BJ (cell line): ENCODE measurements at places on chromosomes 12 and 14. TPM values are rescaled to one million over a fixed set of nuclear protein-coding genes. Genes with fewer than 3 reads are reported as not detected.

- DNase-seq = no peak
These were observed 7.0 kb downstream of the CHGA start for GRCh38 chr14:92929689-92930608.

DNA sequence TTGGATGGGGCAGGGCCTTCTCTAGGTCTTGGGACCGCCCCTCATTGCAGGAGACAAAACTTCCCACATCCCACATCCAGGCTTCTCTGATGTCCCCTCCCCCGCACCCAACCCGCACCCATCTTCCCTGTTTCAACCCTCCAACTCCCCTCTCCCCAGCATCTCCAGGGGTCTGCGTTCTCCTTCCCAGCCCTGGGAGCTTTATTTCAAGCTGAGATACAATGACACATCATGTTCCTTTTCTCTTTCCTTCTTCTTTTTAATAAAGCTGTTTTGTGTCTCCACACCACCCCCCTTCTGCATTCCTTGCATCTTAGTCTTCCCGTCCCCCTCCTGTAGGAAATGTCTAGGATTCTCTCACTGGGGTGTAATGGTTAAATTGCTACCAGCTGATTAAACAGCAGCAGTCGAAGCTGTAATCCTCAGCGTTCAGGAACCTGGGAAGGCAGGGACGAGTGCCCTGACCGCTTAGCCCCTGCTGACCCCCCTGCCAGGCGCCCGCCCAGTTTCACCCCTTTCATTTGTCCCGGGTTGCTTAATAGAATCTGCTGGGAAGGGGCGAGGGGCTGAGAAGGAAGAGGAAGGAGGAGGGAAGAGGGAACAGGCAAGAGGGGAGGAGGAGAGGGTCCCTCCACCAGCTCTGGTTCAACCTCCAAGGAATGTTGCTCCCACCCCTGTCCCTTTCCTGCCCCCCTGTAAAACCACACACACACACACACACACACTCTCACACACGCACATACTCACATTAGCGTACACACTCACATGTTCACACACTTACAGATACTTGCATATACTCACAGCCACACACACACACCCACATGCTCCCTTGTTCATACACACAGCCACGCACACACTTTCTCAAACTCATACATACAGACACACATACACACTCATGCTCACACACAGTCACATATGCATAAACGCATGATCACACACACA lies 104.5 kb upstream of the MED13L start:
- DNase-seq = peak; percentile 93

- no peak for DNase-seq
These were observed 6.3 kb upstream of the PIP4K2C start for GRCh38 chr12:57584690-57585089.

DNA sequence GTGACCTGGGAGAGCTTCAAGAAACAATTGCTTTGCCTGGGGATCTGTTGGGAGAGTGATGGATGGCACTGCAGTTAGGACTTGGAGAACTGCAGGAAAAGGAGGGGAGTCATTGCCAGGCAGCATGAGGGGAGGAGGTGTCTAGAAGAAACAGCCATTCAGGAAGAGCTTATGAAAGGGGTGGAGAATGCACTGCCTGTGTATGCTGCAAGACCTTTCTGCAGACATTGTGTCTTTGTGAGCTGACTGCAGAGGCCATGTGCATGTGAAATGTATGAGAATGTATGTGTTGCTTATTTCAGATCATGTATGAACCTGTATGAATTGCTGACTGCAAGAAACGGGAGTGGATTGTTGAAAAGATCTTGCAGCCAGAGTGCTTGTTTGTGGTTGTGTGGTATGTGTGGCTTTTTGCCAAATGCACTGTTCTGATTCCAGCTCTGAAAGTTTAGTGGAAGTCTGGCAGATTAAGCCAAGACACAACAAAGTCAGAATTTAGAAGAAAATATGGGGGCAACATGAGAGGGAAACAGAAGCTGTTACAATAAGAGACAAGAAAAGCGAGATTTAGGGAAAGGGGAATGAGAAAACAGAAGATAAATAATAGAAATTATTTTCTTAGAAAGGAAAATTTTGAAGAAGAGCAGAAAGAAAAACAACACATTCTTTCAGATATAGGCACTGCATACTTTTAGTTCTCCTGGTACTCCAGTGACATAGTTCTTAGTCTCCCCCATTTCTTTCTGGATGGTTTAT lies 9.8 kb upstream of the RIMKLB start:
- DNase-seq = no peak

DNA sequence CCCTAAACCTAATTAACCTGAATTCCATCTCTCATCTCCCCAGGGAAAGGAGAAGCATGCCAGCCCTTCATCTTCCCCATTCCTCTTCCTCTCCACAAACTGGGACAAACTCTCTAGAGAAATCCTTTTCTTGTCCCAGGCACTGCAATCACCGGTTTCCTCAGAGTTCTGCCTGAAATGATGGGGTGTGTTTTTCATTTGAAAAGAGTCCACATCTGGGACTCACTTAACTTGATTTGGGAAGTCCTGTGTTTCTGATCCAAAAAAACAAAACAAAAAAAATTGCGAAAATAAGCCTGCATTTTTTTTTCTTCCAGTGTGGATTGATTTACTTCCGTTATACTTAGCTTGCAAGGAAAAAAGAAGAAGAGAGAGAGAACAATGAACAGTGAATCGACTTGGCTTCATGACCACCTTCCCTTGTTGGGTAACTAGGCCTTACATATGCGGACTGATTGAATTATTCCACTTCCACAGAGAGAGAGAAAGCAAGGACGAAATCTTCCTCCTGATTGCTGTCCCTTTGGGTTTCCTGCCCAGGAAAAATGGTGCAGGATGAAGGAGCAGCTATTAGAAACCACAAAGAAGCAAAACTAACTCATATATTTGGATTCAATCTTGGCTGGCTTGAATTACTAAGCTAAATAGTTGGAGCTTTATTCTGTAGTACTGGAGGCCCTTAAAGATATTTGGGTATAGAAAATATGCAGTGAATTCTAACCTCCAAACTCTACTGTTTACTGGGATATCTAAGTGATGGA lies 506.2 kb upstream of the TBX3 start:
- no peak for DNase-seq

GRCh38 chr12:29455087-29455486 lies 42.4 kb downstream of the OVCH1 start:
- DNase-seq = no peak

GRCh38 chr12:13536219-13536910 lies 339.8 kb downstream of the EMP1 start:
- DNase-seq = no peak

- DNase-seq = no peak
These were observed 106.3 kb downstream of the AKAP6 start for GRCh38 chr14:32435411-32435810.

GRCh38 chr14:72677664-72678063 lies 216.2 kb downstream of the DPF3 start:
- DNase-seq = no peak

DNA sequence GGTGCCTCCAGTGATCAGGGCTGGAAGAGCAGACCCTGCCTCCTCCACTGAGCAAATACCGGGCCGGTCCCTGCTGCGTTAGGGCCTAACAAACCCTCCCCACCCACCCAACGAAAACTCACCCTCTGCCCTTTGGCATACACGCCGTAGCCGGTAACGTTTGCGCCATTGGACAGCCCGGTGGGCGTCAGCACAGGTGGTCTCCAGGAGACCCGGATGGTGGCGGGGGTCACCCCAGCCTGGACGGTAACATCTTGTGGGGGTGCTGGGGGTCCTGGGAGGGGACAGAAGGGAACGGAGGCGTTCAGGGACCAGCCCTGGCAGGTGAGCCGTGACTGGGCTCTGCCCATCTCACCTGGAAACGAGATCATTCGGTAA lies 100.5 kb downstream of the PIWIL1 start:
- no peak for DNase-seq

DNA sequence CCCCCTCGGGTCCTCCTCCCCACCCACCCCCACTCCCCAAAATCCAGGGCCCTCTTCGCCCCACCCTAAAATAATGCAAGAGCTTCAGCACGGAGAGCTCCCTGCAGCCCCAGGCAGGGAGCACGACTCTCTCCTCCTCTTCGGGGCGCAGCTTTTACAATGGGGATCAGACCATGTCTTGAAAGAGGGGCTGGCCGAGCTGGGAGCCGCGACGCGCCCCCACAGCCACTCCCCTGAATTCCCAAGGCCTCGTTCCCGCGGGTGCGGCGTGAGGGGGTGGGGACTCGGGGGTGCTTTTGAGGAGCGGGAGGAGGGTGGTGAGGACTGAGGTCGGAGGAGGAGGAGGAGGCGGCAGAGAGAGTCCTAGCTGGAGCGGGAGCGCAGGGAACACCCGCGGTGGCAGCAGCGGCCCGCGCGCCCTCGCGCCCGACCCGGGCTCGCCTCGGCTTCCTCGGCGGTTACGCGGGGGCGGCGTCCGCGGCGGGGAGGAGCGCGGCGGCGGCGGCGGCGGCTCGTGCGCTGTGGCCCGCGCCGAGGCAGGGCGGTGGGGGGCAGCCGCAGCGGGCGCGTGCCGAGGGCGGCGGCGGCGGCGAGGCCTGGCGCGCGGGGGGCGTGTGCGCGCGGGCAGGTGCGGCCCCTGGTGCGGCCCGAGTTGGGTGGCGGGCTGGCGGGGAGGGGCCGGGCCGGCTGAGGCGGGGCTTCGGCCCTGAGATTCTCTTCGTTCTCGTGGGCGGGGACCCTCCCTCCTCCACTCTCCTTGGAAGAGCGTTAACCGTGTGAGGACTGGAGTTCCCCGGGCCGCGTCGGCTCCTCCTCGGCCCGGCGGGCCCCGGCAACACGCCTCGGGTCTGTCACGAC lies at the start of gene ANKS1B:
Gene ANKS1B (minus strand): TSS at position 666 of the 858 bp plus-strand sequence. CDS start 699 bp downstream, outside the sequence.
- DNase-seq = no peak

DNA sequence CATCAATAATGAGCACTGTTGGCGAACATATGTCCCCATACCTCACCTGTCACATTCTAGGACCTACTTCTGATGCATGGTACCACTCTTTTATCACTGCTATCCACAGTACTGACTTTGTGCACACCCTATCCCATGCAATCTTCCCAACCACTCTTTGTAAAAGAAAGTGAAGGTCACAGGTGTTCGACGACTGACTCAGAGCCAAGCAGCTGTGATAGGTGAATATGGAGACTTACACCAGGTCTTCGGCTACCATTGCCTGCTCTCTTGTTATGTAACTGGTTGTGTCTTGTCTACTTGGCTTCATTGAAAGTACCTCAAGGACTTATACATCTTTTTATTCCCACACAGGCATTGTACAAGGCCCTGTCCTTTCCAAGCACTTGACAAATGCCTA lies 169.0 kb downstream of the ANO2 start:
- no peak for DNase-seq

DNA sequence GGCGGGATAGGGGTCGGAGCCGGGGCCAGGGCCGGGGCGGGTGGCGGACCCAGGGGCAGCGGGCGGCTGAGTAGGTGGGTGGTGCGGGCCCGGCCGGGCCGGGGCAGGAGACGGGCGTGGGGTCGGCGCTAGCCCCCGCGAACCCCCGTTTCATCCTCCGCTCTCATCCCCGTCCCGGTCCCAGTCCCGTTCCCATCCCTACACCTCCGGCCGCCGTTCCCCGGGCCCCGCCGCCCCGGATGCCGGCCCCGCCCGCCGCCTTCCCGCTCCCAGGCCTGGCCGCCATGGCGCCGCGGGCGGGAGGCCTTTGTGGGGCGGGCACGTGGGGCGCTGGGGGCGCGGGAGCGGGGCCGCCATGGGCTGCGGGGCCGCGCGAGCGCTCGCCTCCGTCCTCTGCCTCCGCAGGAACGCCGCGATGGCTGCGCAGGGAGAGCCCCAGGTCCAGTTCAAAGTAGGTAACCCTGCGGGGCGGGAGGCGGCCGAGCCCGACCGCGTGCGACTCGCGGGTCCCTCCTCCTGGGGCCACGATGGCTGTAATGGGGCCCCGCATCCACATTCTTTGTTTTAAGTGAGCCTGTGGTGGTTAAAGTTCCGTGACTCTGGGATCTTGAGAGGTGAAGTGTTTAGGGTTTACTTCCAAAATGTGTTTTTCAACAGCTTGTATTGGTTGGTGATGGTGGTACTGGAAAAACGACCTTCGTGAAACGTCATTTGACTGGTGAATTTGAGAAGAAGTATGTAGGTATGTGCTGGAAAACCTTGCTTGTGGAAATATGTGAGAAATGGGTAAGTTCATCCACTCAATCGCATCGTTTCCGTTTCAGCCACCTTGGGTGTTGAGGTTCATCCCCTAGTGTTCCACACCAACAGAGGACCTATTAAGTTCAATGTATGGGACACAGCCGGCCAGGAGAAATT lies 572 bp downstream of the RAN start:
- no peak for DNase-seq

GRCh38 chr12:125533434-125534029 lies 468.3 kb downstream of the AACS start:
- no peak for DNase-seq

DNA sequence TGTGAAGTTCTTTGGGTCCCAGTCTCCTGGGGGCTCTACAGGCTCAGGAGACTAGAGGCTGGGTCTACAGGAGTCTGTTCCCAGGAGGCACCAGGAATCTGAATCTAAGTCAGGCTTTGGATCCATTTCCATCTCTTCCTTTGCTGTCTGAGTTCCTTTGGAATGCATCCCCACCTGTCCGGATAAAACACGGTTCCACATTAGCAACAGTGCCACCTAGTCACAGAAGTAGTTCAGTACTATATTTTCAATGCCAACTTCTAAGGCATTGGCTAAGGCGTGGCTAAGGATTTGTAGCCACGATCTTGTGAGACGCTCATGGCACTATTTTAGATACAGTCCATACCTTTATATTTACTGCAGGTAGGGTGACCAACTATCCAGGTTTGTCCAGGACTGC lies 15.1 kb downstream of the ZC2HC1C start:
- no peak for DNase-seq

The TAS2R9 gene
- polyA plus RNA-seq = not detected in 2 replicates

DNA sequence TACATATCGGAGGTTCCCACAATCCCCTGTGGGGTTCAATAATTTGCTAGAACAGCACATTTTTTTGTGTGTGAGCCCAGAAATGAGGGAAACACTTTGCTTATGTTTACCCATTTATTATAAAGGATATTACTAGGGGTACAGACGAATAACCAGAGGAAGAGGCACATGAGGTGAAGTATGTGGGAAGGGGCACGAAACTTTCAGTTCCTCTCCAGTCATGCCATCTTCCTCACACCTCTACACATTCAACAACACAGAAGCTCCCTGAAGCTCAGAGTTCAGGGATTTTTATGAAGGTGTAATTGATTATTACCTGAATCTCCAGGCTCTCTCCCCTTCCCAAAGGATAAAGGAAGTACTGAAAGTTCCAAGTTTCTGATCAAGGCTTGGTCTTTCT lies 30.2 kb upstream of the DYRK2 start:
- no peak for DNase-seq

GRCh38 chr12:40336573-40337199 lies 111.9 kb downstream of the LRRK2 start:
- no peak for DNase-seq

- no peak for DNase-seq
These were observed 221.9 kb upstream of the EGLN3 start for GRCh38 chr14:34172550-34173368.

GRCh38 chr12:130714591-130715149 lies 1.4 kb downstream of the RIMBP2 start:
- no peak for DNase-seq
